ENCODE measurements at places on chromosomes 1 and 21.

DNA sequence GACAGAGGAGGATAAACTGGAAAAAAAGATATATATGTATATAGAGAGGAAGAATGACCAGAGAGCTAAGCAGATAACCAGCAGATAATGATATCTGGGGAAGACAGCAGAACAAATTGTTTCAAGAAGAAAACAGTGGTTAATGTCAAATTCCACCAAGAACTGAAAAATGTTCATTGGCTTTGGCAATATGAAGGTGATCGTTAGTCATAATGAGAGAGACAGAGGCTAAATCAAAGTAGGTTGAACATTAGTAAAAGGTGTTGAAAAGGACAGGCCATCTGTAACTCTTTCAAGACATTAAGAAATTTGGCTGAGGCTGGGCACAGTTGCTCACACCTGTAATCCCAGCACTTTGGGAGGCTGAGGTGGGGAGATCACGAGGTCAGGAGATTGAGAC, 25.3 kb upstream of the CR2 start:
- DNase-seq = no peak

DNA sequence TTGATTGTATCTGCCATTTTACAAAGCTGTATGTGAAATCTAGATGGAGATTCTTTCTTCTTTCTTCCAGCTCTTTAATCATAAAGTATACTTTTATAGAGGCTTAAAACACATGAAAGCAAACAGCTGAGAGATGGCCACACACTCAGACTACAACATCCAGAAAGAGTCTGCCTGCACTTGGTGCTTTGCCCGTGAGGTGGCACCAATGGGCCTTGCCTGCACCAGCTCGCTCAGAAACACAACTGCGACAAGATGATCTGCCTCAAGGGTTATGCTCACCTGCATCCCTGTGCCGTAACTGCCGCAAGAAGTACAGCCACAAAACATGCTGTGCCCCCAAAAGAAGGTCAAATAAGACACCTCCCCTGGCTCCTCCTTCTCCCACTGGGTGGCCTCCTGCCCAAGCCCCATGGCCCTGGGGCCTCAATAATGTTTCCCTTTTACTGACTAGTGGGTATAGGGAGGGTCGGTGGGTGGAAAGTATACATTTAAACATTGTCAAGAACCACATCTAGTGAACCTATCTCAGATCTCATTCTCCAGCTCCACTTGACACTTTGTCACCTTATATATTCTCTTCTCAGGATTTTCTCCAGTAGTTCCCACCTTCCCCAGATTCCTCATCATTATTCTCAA, 66.7 kb upstream of the ANGPTL3 start:
- DNase-seq = no peak

- DNase-seq = no peak
Measured at GRCh38 chr1:13764588-13765332, 64.8 kb downstream of the PRDM2 start.

DNA sequence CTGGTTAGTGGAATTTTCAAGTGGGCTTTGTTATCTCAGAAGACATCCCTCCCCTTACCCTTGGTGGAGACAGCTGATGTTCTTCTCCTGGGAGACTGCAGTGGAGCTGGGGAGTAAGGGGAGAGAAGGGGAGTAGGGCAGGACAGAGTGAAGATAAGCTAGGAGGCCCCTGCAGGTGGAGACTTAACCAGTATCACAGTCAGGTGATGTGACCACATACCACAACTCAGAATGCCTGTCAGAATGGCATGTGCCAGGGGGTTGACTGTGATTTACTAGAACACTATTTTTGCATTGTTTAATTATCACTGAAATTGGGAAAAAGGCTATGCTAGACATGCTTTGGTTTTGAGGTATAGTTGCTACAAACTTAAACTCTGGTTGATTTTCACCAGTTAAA, 124.6 kb downstream of the NRDC start:
- DNase-seq = no peak

- DNase-seq = no peak
Measured at GRCh38 chr1:237811633-237812032, 79.1 kb downstream of the ZP4 start.

DNA sequence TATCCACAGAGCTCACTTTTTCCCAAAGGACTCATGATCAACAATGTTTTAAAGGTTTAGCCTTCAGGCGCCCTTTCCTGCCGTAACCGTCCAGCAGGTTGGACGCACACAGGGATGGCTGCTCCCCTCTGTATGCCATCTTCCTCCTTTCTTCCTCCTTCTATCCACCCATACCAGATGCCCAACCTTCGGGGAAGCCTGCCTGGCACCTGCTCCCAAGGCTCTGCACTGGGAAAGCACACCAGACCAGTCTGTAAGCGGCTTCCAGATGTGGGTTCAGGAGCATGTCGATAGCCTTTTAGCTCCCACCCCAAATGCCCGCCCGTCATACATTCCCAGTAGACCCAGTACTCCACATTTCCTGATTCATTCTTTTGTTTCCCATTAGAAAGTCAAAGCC, 52.9 kb downstream of the STUM start:
- DNase-seq = no peak
